Stimulated activated CD4-positive, alpha-beta T cell treated with anti-CD3 and anti-CD28 coated beads, Interleukin-1b, Interleukin-23, amount 100 ng/mL, for 1 hour (primary cell): ENCODE measurements at places on chromosomes 7 and 10.

- no peak for DNase-seq
Measured at GRCh38 chr10:72557362-72557761, 68.5 kb downstream of the MICU1 start.

- DNase-seq: no peak
Measured at GRCh38 chr10:109886037-109886780, 37.1 kb downstream of the XPNPEP1 start.

- no peak for DNase-seq
Measured at GRCh38 chr10:132883391-132883881, 58.9 kb downstream of the CFAP46 start.

- no peak for DNase-seq
Measured at GRCh38 chr10:80462299-80462980, 8.3 kb downstream of the TSPAN14 start.

GRCh38 chr7:26135076-26135475 lies 16.9 kb upstream of the NFE2L3 start:
- no peak for DNase-seq

DNA sequence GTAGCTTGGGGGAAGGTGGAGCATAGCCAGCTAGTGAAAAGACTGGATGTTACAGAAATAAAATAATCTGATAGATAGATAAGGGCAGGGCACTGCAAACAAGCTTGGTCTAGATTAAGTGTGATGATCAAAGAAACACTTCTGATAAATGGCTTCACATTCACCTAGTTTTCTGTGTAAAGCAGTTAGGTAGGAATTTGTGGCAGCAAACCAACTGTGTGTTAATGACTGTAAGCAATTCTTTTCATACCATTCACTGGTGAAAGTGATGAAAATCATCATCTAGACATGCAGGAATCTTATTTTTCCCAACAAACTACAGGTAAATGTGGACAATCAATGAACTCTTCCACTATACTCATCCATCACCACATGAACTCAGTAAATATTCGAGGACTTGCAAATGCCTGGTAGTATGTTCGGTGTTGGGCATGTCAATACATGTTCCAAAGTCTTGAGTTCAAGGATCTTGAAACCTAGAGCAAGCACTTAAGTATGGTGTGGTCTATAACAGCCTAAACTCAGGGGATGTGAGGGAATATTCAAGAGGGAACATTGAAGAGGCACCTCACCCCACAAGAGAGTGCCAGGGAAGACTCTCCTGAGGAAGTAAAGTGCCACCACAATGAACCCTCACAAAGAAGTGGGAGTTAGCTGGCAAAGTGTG lies 20.5 kb downstream of the PON3 start:
- no peak for DNase-seq

- DNase-seq: no peak
Measured at GRCh38 chr7:28702171-28702570, 256.0 kb downstream of the TRIL start.

DNA sequence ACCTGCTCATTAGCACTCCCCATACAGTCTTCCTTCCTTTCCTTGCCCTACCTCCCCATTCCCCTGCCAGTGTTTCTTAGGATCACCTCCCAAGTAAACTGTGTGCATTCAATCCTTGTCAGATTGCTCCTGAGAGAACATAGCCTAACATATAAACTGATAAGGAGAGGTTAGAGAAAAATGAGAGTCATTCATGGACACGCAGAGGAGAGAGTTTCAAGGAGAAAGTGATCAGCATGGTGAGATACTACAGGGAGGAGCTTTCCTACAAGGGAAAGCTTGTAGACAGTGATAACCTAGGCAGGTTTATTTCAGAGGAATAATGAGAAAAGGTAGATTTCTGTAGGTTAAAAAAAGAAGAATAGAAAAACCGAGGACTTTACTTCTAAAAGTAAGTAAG lies 2.8 kb upstream of the ZC3HAV1L start:
- no peak for DNase-seq

GRCh38 chr7:50533866-50534265 lies 31.3 kb downstream of the DDC start:
- no peak for DNase-seq

DNA sequence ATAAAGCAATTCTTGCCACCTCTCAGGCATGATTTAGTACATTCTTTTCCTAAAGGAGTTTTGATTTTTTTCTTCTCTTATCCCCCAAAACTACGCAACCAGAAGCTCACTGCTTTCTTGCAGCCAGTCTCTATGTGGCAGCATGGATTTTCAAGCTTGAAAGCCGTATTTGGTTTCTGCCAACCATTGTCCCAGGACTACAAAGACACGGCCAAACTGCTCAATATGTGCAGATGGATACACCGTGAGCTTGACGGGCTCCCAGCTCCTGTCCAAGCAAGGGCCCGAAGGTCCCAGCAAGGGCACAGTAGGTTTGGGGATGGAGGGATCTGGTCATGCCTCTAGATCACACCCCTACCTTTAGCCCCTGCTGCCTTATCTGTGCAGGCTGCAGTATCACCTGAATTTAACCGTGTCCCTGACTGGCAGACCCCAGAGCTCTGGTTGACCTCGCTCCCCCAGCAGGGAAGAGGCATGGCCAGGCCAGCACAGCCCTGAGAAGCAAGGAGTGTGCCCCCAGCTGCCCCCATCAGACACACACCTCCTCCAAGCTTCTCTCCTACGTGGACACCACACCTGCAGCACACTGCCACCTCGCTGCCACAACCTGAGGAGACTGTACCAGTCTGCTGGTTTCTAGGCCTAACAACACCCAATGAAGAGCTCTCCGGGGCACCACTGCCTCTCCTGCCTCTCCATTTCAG lies 86.8 kb downstream of the COBL start:
- no peak for DNase-seq

DNA sequence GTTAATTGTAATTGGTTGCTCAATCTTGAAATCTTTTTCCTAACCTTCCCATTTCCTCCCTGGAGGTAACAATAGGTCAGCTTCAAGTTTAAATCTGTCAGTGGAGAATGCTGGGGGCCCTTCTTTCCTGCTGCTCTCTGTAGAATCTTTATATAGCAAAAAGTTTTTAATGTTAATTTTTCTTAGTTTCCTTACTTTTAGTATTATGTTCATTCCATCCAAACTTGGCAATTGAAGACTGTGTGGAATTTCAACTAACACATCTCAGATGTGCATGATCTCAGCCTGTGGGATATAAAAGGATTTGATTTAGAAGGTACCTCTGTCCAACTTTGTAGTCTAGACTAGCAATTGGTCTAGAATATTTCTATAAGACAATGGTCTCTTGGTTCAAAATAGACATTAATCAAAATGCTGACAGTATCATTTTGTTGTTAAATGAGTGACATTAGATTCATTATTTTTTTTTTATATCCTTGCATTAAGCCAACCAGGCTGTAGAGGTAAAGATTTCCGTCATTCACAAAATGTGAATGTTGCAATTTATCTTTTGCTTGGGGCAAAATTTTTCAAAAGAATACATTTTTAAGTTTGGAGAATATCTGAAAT lies 100.4 kb upstream of the SEMA3A start:
- DNase-seq: no peak

- DNase-seq: no peak
Measured at GRCh38 chr10:113631684-113632367, 32.0 kb downstream of the NRAP start.

- no peak for DNase-seq
Measured at GRCh38 chr10:109205929-109206585, 717.3 kb downstream of the XPNPEP1 start.

GRCh38 chr10:43062402-43063160 lies 14.3 kb upstream of the RET start:
- DNase-seq: no peak

DNA sequence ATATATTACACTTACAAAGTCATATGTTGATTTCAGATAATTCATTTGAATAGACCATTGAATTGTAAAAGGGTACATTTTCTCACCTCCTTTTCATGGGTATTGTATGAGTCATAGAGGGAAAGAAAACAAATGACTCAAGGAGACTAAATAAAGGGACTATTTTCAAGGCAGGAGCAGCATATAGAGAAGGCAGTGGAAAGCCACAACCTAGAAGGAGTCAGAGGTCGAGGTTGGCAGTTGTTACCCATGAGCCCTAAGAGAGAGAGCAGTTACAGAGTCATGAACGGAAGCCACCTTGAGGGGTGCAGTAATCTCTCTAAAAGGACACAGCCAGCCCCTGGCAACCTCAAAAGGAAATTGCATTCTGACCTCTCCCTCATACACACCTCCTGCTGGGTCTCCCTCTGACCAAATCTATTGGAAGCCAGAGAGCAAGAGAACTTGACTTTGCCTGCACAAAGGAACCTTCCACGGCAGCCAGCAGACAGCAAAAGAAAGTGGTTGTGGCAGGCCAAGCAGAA lies 137.9 kb downstream of the GRM8 start:
- no peak for DNase-seq

GRCh38 chr10:7082967-7083366 lies 327.9 kb downstream of the SFMBT2 start:
- no peak for DNase-seq

GRCh38 chr7:44735403-44736165 lies 13.1 kb upstream of the ZMIZ2 start:
- no peak for DNase-seq

DNA sequence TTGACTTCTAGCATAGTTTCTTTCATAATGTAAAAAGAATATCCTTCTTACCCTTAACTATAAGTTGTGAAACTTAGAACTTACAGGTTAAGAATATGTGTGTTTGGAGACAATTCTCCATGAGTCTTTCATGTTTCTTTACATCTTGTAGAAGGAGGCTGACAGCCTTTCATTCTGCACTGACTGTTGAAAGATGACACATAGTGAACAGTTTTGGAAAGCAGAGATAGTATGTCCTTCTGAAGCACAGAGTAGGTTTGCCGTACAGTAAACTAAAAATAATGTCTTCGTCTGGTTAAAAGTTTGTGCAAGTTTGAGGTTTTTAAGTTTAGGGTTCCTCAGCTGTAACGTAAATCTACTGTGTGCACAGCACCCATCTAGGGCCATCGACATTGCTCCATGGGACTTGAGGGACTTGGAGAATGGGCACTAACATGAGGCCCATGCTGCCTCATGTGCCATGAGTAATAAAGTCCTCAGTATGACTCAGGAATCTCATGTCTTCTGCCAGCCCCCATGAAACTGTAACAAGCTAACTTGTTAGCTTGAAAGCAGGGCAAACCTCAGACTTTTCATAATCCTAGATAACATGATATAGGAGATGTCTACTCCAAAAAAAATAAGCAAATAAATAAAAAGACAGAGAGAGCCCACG lies 24.5 kb upstream of the ELAPOR2 start:
- no peak for DNase-seq

DNA sequence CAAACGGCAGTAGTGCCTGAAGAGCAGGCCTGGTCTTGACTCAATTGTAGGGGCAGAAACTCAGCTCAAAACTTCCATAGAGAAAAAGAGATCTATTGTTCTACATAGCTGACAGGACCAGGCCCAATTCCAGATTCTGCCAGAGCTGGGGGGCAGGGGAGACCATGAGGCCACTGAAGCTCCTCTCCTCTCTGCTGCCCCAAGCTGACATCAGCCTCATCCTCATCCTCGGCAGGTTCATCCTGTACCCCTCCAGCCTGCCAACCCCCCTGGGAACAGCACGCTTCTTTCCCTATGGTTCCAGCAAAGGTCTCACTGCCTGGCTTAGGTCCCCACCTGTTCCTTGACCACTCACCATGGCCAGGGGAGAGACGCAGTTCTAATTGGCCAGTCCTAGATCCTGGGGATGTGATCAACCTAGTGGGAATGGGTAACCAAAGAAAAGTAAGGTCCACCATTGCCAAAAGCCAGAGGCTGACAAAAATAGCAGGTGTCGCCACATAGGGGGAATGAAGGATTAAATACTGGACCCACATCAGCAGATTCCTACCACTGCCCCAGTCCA lies 42.9 kb downstream of the CCDC3 start:
- DNase-seq: no peak

GRCh38 chr10:115093286-115093775 lies at the start of gene ATRNL1:
Gene ATRNL1 (plus strand): TSS chr10:115093365. CDS start chr10:115093751, 386 bp downstream.
- no peak for DNase-seq

DNA sequence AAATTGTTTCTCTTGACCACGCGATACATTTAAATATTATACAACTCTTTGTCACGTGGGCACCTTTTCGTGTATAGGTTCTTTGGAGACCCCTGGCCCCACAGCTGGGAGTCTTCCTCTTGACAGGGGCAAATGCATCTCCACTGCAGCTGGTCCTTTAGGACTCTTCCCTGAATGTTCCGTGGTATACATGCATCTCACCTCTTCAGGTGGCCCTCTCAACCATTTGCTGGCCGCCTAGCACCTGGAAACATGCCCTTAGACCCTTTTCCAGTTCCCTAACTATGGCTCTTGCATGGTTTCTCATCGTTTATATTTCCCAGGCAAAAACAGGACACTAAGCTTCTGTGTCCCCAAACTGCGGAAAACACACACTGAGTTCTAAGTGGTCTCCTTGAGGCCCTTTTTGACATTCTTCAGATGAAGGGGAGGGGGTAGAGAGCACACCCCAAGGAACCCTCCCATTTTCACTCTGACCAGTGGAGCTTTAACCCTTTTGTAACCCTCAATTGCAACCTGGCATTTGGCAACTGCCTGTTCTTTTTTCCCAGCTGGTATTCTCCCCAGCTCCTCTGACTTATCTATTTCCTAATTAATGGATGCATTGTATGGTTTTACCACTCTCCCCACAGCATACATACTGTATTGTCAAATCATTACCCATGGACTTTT lies 20.6 kb downstream of the HNRNPA2B1 start:
- DNase-seq: no peak

GRCh38 chr7:99730238-99730810 lies 4.7 kb downstream of the CYP3A7 start:
- DNase-seq: no peak

DNA sequence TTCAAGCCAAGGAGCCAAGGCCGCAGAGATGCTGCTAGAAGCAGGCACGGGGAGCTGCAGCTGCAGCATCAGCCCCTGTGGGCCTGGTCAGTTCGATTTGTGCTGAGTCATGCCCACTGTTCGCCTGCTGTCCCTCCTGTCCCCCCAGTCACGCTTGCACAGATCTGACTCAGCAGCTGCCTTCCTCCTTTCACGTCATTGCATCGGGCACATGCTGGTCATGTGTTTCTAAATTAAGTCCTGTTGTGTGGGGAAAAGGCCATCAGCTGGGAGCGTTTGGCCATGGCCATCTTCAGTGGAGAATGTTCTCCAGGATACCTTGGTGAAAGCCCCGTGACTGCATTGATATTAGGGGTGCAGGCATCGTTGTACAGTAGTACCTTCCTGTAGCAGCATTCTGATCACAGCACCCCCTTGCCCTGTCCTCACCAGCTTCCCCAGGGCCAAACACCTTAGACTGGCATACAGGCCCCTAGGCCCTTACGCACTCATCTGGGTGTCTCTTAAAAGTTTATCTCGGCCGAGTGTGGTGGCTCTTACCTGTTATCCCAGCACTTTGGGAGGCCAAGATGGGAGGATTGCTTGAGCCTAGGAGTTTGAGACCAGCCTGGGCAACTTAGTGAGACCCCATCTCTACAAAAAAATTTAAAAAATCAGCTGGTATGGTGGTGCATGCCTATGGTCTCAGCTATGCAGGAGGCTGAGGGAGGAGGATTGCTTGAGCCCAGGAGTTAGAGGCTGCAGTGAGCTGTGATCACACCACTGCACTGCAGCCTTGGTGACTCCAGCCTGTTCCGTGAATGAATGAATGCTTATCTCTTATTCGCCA lies 23.2 kb downstream of the POR start:
- DNase-seq: no peak
